CD4-positive, alpha-beta memory T cell (primary cell): ENCODE measurements at places on chromosomes 16 and 17.

- no peak for DNase-seq
Observed at GRCh38 chr17:44548376-44549230, 8.7 kb upstream of the FZD2 start.

DNA sequence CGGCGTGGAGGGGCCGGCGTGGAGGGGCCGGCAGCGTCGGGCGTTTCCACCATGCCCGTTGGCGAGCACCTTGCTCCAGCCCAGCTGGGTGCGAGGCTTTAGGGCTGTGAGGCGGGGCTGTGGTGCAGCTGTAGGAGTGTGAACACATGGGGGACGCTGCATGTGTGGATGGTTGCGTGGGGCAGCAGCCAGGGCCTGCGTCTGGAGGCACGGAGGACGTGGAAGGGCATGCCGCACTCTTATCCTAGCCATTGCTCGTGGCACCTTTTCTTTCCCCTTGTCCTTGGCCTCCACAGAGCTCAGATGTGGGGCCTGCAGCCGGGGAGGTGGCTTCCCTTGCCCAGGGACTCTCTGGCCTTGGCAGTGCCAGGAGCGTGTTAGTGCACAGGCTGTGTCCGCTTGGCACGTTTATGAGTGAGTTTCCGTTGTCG lies 47.8 kb downstream of the PDPK1 start:
- DNase-seq, result no peak

GRCh38 chr16:83351846-83352245 lies 455.9 kb upstream of the HSBP1 start:
- DNase-seq, result no peak

DNA sequence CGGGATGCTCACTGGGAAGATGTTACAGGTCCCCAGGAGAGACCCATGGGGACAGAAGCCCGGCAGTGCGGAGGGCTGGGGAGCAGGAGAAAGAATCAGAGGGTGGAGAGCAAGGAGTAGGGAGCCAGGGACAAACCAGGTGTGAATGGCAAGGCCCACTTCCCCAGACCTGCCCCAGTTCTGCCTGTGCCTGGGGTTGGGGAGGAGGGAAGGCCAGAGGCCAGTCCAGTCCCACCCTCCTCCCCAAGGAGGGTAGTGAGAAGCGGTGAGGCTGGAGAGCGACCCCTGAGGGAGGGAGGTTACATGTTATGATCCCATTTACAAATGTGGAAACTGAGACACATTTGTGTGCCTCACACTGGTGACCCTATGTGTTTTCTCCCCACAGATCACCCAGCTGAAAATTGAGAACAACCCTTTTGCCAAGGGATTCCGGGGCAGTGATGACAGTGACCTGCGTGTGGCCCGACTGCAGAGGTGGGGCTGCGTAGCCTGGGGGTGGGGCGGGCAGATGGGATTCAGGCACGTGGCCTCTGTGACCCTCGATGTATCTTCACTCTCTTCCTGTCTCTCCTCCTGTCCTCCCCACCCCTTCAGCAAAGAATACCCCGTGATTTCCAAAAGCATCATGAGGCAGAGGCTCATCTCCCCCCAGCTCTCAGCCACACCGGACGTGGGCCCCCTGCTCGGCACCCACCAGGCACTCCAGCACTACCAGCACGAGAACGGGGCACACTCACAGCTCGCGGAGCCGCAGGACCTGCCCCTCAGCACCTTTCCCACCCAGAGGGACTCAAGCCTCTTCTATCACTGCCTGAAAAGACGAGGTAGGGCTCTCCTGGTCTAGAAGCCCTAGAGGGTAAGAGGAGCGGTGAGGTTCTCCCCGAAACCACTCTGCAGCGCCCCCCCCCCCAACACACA lies 27.5 kb downstream of the TBX4 start:
- no peak for DNase-seq

DNA sequence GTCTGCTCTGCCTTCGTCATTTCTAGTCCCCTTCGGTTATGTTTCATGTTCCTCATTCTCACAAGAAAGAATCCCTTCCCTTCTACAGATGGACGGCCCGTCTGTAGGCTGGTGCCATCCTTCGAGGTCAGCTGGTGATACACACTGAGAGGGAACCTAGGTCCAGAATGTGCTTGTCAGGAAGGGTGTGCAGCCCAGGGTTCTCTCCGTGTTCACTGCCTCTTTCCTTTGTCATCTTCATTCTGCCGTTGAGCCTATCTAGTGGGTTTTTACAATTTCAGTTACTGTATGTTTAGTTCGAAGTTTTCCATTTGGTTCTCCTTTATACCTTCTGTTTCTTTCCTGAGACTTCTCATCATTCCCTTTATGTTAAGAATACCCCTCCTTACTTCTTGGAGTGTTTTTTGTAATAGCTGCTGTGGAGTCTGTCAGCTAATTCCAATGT lies 18.9 kb downstream of the KIAA0513 start:
- no peak for DNase-seq

DNA sequence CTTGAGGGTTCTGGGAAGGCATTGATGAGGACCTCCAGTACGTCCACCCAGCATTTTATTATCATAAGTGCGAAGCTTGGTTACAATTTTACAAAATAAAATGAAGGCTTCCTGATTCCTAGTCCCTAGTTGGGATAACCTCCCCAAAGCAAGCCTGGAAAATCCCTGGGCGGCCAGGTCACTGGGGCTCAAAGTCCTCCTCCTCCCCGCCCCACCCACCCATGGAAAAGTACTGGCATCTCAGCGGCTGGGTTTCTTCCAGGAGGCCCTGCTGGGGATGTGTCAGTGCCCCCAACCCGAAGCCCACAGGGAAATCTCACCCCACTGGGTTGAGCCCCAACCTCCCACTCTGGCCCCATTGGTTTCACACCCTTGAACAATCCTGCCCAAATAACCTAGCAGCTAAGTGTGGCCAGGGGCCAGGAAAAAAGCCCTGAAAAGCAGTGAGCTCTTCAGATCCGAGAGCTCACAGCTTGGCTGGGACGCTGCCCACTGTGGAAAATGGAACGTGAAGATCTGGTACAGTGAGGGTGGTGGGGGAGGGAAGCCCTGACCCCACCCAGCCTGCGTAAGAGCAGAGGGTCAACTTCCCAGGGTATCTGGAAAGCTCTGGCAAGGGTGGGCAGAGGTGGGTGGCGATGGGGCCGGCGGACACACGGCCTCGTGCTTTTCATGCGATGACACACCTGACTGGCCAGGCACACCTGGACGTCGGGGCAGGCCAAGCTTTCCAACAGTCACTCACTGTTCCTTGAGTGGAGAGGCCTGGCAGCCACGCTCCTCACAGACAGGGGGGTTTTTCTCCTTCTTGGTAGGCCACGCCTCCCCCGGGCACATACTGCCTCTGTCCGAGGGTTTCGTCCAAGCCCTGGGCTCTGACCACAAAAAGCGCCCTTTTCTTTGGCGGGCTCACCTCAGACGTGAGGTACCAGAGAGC lies 324.5 kb downstream of the SOX9 start:
- no peak for DNase-seq

DNA sequence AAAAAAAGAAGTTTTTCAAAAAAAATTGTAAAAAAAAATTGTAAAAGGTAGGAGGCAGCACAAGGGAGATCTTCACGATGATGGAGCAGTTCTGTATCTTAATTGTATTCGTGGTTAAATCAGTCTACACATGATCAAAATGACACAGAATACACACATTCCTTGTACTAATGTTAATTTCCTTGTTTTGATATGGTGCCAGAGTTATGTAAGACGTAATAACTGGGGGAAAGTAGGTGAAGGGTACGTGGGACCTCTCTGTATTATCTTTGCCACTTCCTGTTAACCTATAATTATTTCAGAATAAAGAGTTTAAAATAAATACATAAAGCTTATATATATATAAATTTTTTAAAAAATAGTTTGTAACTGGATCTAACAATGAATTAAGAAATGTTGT lies 36.8 kb downstream of the HELZ start:
- DNase-seq, result no peak

- DNase-seq, result no peak
Observed at GRCh38 chr17:6474906-6475305, 30.7 kb downstream of the PIMREG start.

DNA sequence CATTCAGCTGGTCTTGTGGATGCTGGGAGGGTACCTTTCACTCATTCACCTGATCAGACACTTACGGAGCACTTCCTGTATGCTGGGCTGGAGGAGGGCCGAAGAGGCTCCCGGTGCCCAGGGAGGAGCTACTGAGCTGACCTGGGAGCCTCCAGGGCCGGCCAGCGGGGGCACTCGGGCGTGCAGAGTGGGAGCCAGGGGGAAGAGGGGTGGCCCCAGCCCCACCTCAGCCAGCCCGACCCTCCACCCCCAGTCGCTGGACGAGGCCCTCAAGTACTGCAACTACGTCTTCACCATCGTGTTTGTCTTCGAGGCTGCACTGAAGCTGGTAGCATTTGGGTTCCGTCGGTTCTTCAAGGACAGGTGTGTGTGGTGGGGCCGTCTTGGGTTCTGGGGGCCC lies 10.3 kb downstream of the TPSG1 start:
- DNase-seq, result no peak

GRCh38 chr17:29390851-29391631 lies 878 bp downstream of the TAOK1 start:
- peak; percentile 8 for DNase-seq

GRCh38 chr16:48450367-48450766 lies 65.2 kb upstream of the SIAH1 start:
- DNase-seq, result no peak

GRCh38 chr17:48261297-48261880 lies 153.8 kb downstream of the SNX11 start:
- no peak for DNase-seq

GRCh38 chr16:85144026-85144915 lies 32.0 kb upstream of the CIBAR2 start:
- no peak for DNase-seq

DNA sequence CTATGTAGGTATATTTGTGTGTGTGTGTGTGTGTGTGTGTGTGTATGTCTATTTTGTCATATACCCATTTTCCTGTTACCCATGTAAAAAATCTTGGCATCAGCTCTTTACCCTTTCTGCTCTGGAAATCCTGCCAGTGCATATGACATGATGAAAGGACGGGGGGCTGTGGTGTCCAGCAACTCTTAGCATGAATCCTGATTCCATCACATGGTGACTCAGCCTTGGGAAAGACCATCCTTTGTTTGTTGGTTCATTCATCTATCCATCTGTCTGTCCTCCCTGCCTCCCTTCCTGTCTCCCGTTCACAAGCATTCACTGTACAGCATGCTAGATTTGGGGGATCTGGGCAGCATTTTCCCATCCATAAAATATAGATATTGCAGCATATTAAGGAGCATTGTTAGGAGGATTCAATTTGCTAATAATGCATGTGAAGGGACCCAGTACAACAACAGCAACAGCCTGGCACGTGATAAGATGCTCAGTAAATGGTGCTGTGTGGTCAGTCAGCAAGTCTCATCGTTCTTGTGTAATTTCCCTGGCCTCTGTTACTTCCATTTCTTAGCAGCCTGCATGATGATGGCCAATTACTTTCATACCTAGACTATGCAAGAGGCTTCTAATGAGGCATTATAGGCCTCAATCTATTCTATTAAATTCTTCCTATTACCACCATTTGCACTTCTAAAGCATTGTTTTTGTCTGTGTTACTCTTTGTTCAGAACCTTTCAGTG lies 191.0 kb downstream of the PRKCA start:
- DNase-seq, result no peak

DNA sequence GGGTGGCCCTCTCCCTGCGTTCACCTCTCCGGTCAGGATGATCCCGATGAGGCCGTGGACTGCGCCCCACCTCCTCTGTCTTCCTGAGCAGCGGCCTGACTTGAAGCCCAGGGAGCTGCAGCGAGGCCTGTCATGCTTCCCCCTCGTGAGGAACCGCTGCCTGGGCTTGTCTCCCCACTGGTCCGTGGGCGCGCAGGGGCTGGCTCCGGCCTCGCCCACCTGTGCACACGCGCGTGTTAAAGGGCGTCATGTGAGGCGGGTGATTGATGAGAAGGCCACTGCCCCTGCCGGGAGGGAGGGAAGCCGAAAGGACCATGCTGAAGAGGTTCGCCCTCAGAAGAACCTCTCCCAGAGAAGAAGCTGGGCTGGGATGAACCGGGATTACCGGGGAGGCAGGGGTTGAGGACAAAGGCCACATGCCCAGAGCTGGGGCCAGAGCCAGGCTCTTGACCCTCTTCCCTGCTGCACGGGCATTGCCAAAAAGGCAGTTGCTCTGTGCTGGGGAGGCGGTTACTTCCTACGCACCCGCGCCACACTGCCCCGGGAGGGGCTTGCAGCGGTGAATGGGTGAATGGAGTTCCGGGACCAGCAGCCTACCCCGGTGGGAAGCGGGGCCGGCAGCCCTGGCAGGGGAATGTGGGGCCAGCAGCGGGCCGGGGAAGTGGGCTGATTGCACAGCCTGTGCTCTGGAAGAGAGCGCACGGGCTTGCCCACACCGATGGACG lies 85.9 kb upstream of the GSE1 start:
- no peak for DNase-seq

GRCh38 chr17:751269-752001 lies 629 bp downstream of the GEMIN4 start:
- no peak for DNase-seq

DNA sequence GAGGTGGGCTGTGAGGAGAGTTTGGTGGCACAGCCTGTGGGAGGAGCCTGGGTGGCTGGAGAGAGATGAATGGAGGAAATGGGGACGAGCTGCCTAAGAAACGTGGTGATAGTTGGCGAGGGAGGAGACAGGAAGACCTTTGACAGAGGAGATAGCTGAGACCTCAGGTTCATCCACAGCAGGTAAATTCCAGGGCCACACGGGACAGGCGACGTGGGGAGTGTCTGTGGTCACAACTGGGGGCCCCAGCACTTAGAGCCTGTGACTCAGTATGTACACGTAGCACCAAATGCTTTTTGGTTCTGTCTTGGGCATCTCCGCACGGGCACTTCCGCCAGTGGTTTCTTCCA lies 7.7 kb downstream of the MINK1 start:
- DNase-seq, result no peak

DNA sequence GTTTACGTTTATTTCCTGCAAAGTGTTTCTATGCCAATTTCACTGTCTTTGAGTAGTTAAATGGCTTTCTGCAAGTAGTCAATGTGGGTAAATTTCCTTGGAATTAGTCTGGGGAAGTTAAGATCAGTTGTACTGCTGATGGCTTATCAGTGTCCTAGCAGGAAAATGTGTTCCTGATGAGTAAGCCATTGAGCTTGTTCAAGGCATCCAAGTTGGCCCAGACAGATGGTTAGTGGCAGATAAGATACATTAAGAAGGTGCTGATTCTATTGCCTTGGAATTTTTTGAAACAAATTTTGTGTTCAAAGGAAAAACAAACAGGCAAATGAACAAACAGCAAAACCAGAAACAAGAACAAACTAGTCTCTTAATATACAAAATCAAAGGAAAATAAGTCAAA lies 258.4 kb downstream of the MAP2K6 start:
- DNase-seq, result no peak

- no peak for DNase-seq
Observed at GRCh38 chr16:17233318-17234002, 237.3 kb downstream of the XYLT1 start.

GRCh38 chr16:68346892-68347480 lies 36.2 kb downstream of the PRMT7 start:
- DNase-seq, result no peak

GRCh38 chr16:80327740-80328139 lies 213.1 kb upstream of the DYNLRB2 start:
- DNase-seq, result no peak

GRCh38 chr17:37137906-37138514 lies 189.3 kb downstream of the AATF start:
- no peak for DNase-seq

- DNase-seq, result no peak
Observed at GRCh38 chr17:20242271-20242670, 225.1 kb downstream of the LGALS9B start.

- DNase-seq, result no peak
Observed at GRCh38 chr17:48102798-48103715, 1.8 kb upstream of the CBX1 start.
